ENCODE measurements at places on chromosomes 7 and 10.
A peak's percentile ranks its signal among the peaks of the same experiment; 100 is the strongest.

GRCh38 chr10:123564631-123565030, 101.5 kb upstream of the GPR26 start:
- DNase-seq = peak; percentile 7

GRCh38 chr10:53841483-53842145, 959.4 kb downstream of the PCDH15 start:
- DNase-seq = no peak

DNA sequence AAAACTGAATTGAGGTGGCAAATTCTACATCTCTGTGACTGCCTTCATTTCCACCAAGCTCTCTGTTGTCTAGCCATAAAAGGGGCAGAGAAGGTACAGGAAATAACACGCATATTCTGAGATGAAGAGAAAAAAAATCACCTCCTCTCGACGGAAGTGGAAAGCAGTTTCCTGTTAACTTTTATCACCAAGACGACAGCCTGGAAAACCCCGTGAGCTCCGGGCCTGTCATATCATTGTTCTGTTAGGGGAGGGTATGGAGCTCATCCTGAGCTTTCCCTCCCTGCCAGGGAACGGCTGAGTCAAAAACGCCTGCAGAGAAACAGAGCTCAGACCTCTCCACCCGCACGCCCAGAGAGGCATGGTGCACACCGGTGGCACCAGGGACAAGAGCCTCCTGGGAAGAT, 200.3 kb downstream of the PRPF18 start:
- peak; percentile 74 for DNase-seq

- no peak for DNase-seq
These were observed 170.4 kb downstream of the TAX1BP1 start for GRCh38 chr7:27910326-27910725.

- no peak for DNase-seq
These were observed 3.0 kb upstream of the JAZF1 start for GRCh38 chr7:28183627-28184026.

- no peak for DNase-seq
These were observed 160.2 kb downstream of the JAZF1 start for GRCh38 chr7:28020302-28020940.

DNA sequence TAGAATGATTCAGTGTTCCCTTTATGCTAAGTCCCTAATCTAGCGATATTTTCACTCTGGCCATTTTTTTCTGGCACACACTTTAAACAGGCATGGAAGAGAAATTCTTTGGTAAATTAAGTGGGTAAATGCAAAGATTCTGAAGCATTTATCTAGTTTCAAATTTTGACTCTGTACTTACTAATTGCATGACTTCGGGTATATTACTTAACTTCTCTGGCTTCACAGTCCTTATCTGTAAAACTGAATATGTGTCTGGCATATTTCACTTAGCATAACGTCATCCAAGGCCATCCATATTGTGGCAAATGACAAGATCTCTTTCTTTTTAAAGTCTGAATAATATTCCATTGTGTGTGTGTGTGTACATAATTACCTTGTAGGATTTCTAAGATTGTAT, 114.5 kb downstream of the MBL2 start:
- no peak for DNase-seq

Measured in activated CD8-positive, alpha-beta memory T cell treated with anti-CD3 and anti-CD28 coated beads, Interleukin-2, amount 50 U/mL, for 48 hours (primary cell).